ENCODE measurements at places on chromosomes 16 and 17.

DNA sequence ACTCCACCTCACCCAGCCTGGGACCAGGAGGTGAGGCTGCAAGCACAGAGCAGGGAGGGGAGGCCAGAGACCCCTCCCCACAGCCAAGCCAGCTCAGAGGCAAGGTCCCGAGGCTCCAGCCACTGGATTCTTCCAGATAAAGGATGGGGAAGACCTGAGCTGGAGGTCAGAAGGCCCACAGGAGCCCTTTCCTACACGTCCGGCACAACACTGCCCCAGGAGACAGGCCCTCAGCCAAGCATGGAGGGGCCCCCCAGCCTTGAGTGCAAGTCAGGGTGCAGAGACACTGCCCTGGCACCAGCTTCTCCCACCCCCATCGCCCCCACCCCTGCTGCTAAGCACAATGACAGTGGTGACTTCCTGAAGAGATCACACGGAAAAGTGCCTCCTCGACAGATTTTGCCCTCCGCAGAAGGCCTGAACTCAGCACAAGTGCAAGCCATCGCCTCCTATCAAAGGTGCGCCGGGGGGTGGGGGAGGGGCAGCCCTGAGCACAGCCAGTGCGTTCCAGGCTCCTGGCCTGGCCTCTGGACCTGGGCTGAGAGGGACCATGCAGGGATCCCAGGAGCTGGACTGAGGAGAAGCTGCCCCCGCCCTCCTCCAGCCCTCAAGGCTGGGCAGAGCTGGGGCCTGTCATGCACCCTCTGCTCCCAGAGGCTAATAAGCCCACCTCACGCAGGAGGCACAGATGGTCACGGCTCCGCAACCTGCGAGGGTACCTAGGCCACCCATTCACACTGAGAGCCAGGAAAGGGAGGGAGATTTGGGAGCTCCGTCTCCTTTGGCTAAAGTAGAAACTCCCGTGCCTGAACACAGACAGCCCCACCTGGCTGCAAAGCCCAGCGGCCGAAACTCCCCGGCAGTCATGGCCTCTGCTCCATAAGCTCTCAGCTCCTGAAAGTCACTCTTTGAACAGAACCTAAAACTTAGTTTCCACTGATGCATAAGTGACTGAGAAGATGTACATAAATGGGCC lies 2.7 kb downstream of the MAFG start:
- no peak for DNase-seq

GRCh38 chr16:24344784-24345183 lies 88.6 kb downstream of the CACNG3 start:
- no peak for DNase-seq

GRCh38 chr16:28863929-28864793 lies 518 bp downstream of the SH2B1 start:
- DNase-seq = no peak

DNA sequence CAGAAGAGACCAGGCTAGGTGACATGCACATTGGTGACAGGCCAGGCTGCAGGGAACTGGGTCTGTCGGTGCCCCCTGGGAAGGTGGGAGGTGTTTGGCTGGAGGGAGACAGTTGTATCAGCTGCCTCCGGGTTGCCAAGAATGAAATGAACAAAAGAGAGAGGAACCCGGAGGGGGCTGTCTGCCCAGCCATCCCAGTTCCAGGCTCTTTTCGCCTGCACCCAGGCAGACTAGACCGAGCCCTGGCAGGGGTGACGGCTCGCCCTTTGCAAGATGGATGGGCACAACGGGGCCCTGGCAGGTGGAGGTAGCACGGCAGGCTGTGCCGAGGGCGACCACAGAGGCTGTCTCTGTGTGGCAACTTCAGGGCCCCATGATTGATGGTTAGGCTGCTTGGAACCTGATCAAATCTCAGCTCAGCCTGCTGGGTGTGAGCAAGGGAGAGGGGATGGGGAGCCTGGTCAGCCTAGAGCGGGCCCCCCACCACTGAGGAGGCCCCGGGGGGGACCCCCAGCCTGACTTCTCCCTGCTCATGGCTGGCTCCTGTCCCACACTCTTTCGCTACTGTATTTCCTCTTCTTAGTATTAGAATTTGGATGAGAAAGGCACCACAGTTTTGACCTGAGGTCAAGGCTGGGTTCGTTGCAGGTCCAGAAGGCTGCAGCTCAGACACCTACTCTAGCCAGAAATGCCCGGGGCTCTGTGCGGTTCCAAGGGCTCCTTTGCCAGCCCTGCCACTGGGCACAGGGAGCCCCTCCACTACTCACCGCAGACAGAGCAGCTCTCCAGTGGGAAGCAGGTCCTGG lies 118.9 kb upstream of the CHMP6 start:
- DNase-seq = no peak

DNA sequence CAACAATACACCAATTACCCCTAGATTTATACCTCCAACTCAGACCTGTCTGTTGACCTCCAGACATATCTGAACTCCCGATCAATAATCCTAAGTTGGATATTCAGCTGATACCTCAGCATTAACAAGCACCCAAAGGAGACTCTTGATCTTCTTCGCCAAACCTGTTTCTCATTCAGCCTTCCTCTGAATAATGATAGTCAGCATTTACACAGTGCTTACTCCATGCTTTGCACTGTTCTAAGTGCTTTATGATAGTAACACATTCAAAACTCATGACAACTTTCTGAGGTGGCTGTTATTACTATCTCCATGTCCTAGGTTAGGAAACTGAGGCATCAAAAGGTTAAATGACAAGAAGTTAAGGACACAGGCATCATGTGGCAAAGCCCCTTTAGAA lies 104.2 kb upstream of the SIAH1 start:
- DNase-seq = no peak

GRCh38 chr16:11792410-11793241 lies 4.4 kb downstream of the ZC3H7A start:
- no peak for DNase-seq

- DNase-seq = no peak
Observed at GRCh38 chr16:84862804-84863480, 43.2 kb downstream of the CRISPLD2 start.

- DNase-seq = no peak
Observed at GRCh38 chr16:60636117-60636516, 1400.1 kb downstream of the CDH8 start.

- DNase-seq = no peak
Observed at GRCh38 chr16:30896261-30896888, at the start of gene CTF1. CTF1 (plus strand) TSS chr16:30896614; CDS start chr16:30896644, 30 bp downstream.

- DNase-seq = no peak
Observed at GRCh38 chr16:70572050-70572925, 48.7 kb downstream of the SF3B3 start.

GRCh38 chr16:80778703-80779102 lies 25.7 kb downstream of the CDYL2 start:
- DNase-seq = no peak

DNA sequence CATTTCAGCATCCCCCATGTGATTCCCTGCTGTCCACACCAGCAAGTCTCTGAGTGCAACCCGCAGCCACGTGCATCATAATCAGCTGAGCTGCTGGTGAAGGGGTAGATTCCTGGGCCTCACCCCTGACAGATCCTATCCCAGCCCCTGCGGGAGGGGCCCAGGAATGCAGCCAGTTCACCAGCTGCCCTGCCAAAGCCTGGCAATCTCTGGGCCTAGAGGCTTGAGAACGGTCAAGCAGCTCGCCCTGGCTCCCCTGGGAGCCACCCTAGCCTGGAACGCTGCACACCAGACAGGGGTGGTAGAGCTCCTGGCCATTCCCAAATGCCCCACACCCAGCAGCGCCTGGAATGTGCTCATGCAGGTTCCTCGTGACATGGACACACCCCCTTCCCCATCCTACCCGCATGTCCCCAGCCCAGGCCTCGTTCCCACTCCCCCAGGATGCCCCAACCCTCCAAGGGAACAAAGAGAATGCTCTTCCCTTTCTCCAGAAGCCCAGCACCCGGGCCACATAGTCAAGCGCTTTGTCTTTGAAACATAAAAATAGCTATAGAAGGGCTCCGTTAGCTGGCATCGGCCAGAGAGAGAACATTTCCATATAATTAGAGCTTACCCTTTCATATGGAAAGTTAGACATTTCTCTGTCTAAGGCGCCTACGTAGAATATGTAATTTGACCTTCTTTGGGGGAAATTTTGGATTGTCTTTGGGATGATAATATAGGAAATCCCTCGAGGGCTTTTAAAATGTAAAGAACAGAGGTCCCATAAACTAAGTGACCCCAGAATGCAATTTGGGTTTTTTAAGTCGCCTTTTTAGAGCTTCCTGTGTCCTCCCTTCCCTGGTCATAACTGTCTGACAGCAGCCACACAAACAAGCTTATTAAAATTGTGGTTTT lies 3.4 kb downstream of the CEP295NL start:
- DNase-seq = no peak

DNA sequence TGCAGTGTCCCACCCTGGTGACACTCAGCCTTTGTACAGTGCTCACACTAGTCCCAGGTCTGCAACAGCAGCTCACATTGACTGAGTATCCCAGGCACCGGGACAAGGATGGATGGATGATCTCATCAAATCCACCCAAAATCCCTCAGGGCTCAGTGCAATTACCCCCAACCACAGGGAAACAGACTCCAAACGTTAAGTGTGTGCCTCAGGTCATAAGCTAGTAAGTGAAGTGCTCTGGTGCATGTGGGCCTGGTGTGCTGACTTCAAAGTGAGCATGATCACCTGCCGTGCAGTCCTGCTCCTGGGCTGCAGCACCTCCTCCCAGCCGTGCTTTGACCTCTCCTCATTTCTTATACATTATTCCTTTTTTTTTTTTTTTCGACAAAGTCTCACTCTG lies 31.2 kb upstream of the CD300E start:
- no peak for DNase-seq

- DNase-seq = no peak
Observed at GRCh38 chr17:45770632-45771270, 13.4 kb upstream of the CRHR1 start.

DNA sequence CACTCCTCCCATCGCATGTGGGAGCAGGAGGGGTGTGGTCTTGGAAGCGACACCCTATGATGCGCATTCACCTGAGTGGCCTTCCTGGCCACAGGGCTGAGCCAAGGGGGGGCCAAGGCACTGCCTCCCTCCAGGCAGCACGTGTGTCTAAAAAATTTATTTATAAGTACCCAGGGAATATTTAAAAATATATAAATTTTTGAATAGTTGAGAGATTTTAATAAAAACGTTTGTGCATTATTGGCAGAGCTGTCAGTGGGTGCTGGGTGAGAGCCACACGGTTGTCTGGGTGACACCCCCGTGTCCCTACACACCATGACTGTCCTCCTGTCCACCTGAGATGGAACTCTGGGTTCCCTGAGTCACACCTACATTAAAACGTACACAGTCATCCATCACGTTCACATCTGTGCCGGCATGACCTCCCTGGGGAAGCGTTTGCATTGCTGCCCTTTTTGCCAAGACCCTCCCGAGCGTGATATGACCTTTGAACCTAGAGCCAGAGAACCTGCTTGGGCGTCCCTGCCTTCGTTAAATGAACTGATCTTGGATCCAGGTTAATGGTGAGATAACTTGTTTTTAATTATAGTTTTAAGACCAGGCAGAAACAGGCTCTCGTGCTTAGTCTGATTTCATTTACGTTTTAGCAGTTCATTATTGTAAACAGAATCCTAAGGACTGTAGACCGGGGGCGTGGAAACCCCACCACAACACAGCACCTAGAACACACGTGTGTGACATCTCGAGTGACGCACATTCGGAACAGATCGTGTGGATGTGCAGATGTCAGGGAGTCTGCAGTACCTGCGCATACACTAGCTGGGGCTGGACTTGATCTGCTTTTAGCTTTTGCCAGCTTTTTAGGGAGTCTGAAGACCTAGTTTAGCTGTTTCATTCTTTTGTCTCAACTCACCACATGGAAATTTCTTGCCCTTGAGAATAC lies 192.8 kb upstream of the CHMP6 start:
- no peak for DNase-seq

- DNase-seq = no peak
Observed at GRCh38 chr17:6713130-6713917, at the start of gene SLC13A5. SLC13A5 (minus strand) TSS chr17:6713369; CDS start chr17:6713333, 36 bp downstream.

GRCh38 chr16:2496223-2497115 lies 17.3 kb upstream of the ATP6V0C start:
- no peak for DNase-seq

- no peak for DNase-seq
Observed at GRCh38 chr16:21156767-21157467, 1.6 kb upstream of the LDAF1 start.

GRCh38 chr16:71670537-71670936 lies 44.6 kb downstream of the MARVELD3 start:
- DNase-seq = no peak

Measured in bone marrow (tissue), 2 donors.